ENCODE measurements at places on chromosomes 16 and 17.

- no peak for DNase-seq
Measured at GRCh38 chr17:70017941-70018340, 57.1 kb upstream of the KCNJ16 start.

DNA sequence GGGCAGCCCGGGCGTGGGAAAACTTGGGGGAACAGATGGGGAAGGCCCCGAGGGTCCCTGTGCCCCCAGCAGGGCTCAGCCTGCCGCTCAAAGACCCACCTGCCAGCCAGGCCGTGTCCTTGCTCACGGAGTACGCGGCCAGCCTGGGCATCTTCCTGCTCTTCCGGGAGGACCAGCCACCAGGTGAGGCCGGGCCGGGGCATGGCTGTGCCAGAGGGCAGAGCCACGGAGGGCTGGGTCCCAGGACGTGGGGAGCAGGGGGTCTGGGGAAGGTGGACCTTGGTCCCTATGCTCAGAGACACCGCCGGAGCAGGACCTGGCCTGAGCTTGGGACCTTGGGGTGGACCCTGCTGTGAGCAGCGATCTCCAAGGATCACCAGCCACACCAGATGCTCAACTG is 509 bp downstream of the ADAD2 start:
- no peak for DNase-seq

- DNase-seq: no peak
Measured at GRCh38 chr16:3389663-3390338, 11.0 kb downstream of the ZSCAN32 start.

- DNase-seq: no peak
Measured at GRCh38 chr17:50538549-50539410, 6.2 kb downstream of the EPN3 start.

DNA sequence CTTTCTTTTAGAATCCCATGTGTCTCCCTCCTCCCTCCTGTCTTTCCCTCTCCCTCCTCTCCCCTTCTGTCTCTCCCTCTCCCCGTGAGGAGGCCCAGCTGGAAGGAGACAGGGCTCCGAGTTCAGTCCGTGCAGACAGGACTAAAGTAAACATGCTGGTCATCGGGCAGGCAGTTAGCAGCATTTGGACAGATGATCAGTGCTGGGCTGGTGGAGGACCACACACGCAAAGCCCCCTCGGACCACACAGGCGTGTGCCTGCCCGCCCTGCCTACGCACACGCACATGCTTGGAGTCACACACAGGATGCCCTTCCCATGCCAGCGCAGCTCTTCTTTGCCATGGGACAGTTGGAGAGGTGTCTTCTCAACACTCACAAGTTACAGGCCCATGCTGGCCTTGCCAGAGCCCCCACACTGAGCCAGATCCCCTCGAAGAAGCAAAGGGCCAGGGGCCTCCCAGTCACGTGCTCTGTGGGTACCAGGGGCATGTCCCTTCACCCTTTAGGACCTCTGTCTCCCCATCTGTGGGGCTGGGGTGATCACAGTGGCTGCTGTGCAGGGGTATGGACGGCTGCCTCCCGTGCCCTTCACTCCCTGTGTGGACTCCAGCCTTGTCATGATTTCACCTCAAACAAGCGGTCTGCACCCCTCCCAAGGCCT is 215.7 kb upstream of the FOXF1 start:
- no peak for DNase-seq

DNA sequence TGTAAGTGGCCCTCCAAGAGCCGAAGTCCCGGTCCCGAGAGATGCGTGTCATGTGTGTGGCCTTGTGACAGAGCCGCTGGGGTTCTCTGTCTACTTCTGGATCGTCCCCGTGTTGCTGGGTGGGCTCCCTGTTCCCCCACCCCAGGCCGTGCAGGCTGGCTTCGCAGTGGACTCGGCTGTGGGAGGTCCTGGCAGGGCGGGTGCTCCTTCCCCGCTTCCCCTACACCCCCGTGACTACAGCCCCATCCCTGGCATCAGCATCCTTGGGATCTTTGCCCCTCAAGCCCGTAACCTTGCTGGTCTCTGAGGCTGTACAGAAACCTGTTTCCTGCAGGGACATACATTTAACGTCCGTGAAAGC is 136.3 kb downstream of the BANP start:
- DNase-seq: no peak

GRCh38 chr16:88830258-88830657 is 18.5 kb upstream of the APRT start:
- no peak for DNase-seq

GRCh38 chr17:61657338-61657737 is 66.3 kb upstream of the NACA2 start:
- no peak for DNase-seq

DNA sequence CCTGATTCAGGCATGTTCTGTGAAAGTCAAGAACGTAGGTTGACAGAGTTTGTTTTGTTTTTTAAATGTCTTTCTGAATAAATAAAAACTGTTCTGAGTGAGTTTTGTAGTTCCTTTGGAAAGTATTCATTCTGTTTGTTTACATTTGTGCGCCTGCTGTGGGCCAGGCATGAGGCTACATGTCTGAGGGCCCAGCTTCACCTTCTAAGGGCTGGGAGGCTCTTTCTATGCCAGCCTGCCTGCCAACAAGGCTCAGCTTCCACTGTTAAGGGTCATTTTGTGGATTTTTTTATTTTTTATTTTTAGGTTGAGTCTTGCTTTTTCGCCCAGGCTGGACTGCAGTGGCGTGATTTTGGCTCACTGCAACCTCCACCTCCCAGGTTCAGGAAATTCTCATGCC is 6.1 kb downstream of the WWOX start:
- DNase-seq: no peak

DNA sequence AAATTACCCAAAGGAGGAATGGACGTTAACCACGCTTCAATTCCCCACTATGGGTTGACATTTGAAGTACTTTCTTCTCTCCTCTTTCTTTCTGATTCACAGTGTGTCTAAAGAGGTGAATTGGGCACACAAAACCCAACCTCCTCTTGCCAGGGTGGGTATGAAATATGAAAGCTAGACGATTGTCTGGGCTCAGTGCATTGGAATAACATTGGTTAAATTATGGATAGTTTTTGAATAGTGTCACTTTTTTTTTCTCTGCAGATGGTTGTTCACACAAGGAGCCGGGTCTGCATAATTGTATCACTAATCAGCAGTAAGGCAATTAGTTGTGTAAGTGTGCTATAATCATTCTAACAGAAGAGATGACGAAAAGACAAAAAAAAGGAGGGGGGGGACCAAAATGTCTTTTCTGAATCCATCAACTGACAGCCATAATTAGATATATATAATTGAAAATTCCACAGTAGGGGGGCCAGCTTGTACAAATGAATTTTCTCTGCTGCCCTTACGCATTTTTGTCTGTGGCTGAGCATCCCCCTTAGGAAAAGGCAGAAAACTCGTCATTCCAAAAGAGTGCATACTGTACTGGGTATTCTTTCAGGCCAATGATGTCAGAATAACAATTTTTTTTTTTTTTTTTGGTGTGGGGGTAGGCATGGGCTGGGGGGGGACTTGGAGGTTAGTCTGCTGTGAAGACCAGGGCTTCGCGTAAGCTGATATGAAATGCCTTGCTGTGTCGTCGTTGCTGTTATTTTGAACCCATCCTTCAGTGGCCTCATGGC is 307.5 kb upstream of the SALL1 start:
- DNase-seq: no peak

DNA sequence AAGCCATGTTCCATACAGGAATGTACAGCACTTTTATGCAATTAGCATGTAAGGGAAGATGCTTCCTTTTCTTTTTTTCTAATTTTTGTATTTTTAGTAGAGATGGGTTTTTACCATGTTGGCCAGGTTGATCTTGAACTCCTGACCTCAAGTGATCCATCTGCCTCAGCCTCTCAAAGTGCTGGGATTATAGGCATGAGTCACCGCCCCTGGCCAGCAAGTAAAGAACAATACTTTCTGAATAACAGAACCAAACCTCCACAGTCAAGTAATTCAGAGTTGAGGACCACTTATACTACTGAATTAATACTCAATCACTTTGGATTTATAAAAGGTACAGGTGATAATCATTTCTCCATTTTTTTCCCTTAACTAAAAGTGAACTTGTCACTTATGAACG is 13.0 kb downstream of the C16orf87 start:
- no peak for DNase-seq

DNA sequence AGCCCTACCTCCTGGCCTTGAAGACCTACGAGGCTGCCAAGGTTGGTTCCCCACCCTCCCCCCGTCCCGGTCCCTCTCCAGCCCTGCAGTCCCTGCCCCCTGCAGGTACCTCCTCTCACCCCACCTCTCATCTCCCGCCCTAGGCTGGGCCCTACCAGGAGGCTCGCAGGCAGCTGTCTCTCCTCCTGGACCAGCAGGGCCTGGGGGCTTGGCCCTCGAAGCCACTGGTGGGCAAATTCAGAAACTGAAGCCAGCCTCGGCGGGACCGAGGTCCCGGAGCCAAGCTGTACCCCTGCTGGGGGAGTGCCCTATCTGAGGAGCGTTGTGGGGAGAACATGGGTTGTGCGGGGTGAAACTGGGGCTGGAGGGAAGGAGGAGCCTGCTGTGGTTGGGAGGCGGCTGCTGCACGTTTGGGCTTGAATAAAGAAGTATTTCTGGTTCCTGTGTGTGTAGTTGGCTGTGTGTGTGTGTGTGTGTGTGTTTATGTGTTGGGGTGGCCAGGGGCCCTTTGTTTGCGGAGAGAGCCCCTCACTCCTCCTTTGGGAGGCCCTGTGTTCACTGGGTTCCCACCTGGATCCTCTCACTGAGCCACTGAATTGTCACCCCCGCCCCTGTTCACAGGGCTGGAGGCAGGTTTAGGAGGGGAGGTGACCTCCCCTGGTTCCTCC is 5.9 kb downstream of the ADAD2 start:
- no peak for DNase-seq

GRCh38 chr16:764184-764750 is 3.7 kb downstream of the MSLN start:
- no peak for DNase-seq

- no peak for DNase-seq
Measured at GRCh38 chr17:39605492-39606433, 2.0 kb downstream of the NEUROD2 start.

GRCh38 chr17:57665696-57666095 is 79.4 kb downstream of the CCDC182 start:
- no peak for DNase-seq
